Naive thymus-derived CD4-positive, alpha-beta T cell (primary cell): ENCODE measurements at places on chromosomes 5 and 9. TPM values are rescaled to one million over a fixed set of nuclear protein-coding genes. Genes with fewer than 3 reads are reported as not detected.

DNA sequence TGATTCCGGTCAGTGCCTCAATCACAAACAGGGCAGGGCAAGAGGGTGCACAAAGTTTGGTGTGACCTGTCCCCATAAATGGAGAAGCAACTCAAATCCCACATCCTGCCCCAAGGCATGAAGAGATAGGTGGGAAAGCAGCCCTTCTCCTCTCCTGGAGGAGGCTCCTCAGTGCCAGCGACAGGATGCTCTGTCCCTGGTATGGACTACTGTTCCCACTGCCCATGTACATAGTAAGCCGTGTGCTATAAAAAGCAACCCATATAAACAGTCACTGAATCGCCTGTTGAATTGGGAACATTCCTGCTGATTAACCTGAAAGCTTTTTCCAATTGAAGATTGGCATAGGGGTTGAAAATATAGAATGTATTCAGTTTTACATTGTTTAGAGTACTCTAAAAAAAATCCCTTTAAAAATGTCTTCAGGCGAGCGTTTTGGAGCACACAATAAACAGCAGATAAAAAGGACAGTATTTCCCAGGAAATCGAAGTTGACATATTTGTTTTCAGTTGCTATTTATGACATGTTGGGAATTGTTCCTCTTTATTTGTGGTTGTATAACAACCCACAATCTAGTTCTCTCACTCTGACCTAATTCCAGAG lies 513.9 kb downstream of the DIRAS2 start:
- DNase-seq, result no peak

DNA sequence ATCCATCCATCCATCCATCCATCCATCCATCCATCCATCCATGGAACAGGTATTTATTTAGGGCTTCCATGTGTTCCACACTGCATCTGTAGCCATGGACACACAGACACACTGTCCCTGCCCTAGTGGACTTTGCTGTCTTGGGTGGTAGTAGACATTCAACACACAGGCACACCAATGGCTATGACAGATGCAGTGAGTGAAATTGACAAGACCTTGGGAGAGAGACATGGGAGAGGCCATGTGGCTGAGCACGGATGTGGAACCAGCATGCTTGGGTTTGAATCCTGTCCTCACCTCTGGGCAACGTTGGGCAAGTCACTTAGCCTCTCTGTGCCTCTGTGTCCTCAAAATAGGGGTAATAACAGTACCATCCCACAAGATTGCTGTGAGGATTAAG lies 45.3 kb downstream of the STOM start:
- DNase-seq, result no peak

GRCh38 chr9:20187318-20187717 lies 398.5 kb upstream of the SLC24A2 start:
- DNase-seq, result no peak

GRCh38 chr9:109132567-109133021 lies 12.8 kb upstream of the TMEM245 start:
- DNase-seq, result no peak

- no peak for DNase-seq
Observed at GRCh38 chr9:116087246-116087645, 66.3 kb upstream of the PAPPA start.

GRCh38 chr9:87677776-87678587 lies 47.9 kb upstream of the CTSL start:
- no peak for DNase-seq

DNA sequence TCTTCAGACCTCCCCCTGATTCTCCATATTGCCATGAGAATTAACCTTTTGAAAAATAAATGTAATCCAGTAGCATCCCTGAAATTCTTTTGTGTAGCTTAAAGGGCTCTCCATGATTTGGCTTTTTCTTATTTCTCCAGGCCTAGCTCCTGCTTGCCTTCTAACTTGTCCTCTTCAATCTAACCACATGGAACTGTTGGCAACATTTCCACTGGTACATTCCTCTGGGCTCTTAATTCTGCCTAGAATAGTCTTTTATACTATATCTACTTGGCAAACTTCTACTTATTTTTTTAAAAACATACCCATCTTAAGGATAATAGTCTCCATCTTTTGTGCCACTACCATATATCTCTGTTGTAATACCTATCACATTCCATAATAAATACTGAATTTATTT lies 54.1 kb downstream of the GNG10 start:
- DNase-seq, result no peak

- no peak for DNase-seq
Observed at GRCh38 chr5:307306-307705, 14.2 kb upstream of the AHRR start.

GRCh38 chr5:168844016-168844921 lies 265.1 kb upstream of the PANK3 start:
- no peak for DNase-seq

DNA sequence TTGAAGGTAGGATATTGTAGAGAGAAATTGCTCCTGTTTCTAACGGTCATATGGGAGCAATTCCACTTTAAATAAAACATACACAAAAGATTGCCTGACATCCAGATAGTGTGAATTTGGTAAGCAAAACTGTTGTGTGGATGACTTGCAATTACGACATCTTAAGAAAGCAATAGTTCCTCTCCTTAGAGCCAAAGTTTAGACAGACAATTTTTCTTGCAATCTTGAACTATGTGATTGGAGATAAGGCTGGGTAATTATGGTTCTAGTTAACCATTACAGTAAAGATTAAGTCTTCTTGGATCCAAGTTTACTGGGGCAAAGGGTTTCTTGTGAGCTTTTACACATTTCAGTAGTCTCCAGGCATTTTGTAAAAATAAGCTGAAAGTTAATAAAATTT lies 1080.6 kb upstream of the CDH6 start:
- DNase-seq, result no peak

Gene ZFP37
- total RNA-seq, result 0.96 TPM

Gene CRHBP
- not detected for total RNA-seq

Gene SOHLH1
- not detected for total RNA-seq

Gene IRF1
- total RNA-seq, result 118 TPM

Gene TAS2R1
- not detected in 2 replicates for total RNA-seq

Gene PRR16
- not detected for total RNA-seq

Gene LCN15
- not detected for total RNA-seq
